Motor neuron (in vitro differentiated cells): ENCODE measurements at places on chromosomes 1 and 21.

DNA sequence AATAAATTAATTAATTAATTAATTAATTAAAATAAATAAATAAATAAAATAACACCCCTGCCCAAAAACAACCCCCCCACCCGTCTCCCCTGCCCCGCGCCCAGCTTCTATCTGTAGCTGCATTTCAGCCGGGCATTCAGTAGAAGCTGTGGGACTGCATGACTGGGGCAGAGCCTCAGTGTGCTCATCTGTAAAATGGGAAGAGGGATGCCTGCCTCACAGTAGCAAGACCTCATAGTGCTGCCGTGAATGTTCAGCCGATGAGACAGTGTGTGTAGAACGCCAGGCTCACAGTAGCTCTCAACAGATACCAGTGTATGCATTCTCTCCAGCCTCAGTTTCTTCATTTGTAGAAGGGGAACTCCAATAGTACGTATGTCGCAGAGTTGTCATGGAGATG is 8.7 kb downstream of the PADI4 start:
- no peak for ATAC-seq

DNA sequence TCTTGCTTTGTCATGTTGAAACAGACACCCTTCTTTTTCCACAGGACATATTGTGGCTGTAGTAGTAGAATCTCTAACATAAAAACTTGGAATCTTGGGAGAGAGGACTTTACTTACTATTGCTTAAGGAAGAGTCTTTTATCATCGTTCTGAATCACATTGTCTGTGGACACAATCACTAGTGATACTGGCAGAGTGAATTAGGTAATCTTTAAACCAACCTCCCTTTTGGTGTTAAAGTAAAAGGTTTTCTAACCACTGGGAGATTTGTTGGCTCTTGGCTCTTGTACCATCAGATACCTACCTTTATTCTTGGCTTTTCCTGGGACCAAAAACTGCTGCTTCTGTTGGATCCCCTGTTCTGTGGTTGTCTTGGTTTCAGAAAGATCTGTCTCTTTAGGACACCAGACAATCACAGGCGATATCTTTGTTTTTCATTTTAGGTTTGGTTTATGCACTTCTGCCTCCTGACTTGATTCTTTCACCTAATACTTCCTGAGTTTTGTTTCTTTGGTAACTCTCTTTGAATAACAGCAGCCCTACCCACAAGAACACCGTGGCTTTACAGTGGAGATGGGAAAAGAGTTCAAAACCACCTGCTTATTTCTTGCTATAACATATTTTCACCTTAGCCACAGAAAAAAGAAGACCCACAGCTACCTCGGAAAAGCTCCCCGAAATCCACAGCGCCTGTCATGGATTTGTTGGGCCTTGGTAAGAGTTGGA is 36.6 kb upstream of the ZFP69B start:
- no peak for ATAC-seq

DNA sequence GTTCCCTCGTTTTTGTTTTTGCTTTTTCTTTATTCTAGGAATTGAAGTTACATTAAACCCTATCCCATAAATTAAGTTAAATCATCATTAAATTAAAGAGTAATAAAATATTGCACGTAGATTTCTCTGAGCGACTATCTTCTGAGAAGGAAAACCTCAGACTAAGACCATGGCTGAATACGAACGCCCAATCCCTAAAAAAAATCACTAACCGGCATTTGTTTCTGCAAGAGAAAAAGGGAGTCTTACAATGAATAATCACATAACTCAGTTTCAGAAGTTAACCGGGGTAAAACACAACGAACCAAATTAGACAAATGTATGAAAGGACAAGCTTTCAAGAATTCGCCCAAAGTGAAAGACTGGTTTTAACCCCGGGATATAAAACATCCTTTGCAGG is 1.3 kb downstream of the PIK3R3 start:
- ATAC-seq = no peak

DNA sequence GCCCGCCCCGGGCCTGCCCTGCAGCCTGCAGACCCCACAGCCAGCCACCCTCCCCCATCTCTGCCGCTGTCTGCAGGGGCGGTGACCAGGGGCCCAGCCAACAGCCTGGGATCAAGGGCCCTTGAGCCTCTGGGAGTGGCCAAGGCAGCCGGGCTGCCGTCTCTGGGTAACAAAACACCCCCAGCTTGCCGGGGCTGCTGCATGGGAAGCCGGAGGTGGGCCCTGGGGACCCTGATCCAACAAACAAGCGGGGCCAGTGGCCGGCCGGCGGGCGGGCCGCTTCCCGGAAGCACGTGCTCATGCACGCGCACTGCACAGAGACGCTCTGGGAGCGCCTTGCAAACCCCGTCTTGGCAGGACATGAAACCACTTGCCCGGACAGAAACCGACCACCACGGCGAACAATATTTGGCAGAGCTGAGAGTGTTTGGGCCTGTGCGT is 13.2 kb downstream of the MEGF6 start:
- peak; percentile 69 for ATAC-seq

- peak; percentile 62 for ATAC-seq
These were observed 392.2 kb downstream of the VAV3 start for GRCh38 chr1:107572674-107573211.

DNA sequence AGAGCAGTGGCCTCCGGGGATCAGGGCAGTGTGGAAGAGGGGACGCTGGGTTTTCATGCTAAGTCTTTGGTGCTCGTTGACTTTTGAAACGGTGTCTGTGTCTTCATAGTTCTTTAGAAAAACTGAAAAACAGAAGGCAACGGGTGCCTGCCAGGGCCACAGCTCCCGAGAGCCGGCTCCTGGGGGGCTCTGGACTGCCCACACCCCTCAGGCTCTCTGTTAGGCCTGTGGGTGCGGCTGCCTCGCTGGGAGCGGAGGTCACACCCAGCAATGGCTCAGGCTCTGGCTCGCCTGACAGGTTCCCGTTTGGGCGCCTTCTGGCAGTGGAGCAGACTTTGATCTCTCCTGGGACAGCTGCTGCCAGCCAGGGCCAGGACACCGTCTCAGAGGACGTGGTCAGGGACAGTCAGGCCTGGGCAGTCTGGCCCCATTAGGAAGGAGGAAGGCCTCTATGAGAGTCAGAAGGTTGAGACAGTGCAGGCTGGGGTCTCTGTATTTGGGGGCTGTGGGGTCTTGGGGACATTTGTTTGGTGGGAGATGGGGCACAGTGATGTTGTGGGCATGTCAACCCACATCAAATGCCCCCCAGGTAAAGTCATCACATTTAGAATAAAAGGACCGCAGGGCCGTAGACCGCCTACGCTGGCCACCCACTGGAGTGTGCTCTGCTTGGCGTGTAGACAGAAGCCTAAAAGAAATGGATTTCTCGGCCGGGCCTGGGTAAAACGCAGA is 5.6 kb downstream of the ARHGEF16 start:
- ATAC-seq = peak; percentile 7

DNA sequence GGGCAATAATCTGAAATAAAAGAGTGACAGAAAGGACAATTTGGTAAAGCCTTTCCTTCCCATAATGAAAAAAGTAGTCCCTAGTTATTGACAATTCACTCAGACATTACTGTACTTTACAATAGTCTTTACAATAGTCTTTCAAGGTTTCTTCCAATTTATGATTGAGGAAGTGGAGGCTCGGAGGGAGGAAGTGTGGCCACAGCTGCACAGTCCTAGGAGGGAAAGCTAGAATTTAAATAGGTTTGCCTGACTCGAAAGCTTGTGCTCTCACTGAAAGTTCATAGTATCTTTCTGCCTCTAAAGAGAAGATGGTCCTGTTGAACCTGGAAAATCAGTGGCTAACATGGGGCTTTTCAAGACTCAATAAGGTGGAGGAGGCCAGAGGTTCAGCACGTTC is 203.2 kb downstream of the SDCCAG8 start:
- ATAC-seq = no peak

GRCh38 chr1:230354005-230354404 is 72.1 kb downstream of the PGBD5 start:
- no peak for ATAC-seq

GRCh38 chr1:60620087-60620486 is 462.3 kb upstream of the NFIA start:
- no peak for ATAC-seq

DNA sequence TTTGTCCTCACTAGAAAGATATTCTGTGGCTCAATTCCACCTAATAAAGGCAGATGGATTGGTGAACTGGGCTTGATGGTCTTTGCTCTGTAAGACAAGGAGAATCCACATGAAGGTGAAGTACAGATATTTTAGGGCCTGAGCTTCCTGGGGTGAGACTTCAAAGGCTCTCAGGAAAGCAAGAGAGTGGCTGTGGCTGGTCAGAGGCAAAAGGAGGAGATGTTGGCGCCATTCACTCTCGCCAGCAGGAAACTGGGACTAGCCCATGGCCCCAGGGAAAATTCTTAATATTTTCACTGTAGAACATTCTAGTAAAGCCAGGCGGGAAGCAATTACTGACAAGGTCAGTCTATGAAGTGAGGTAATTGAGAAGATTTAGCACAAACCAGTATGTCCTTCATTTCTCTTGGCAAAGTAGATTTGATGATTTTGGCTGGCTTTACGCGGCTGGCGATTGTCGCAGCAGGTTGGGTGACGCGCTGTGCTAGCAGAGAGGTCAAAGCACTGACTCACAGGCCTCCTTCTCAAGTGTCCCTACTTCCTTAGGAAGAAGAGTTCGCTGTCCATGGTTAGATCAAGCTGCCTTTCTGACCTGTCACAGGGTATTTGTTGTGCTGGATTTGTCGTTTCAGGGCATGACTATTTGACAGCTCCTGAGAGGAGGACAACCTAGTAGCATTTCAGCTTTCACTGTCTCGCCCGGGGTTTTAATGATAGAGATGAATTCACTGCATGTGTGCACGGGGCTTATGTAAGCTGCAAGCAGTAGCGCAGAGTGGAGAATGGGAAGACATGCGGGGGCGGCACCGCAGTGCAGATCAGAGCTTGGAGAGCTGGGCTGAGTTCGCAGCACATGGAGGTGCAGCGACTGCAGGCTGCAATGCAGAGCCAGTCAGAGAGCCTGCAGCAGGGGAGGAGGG is 32.7 kb downstream of the XCL1 start:
- ATAC-seq = peak; percentile 64

DNA sequence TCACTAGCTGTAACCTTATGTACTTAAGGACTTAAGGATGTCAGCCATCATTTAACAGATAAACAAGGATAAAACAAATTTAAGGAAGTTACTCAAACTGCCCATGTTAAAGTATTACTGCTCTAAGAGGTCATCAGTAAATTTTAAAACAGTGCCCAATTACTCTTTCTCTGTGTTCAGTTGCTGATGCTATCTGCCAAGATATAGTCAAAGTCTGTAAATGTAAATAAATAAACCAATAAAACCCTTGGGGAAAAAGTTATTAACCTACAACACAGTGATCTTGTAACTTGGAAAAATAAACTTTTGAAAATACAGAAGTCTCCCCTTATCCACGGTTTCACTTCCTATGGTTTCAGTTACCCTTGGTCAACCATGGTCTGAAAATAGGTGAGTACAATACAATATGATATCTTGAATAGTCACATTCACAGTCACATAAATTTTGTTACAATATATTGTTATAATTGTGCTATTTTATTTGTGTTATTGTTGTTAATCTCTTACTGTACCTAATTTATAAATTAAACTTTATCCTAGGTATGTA is 501.8 kb downstream of the LMO4 start:
- no peak for ATAC-seq

- peak; percentile 98 for ATAC-seq
These were observed 107.5 kb upstream of the HOOK1 start for GRCh38 chr1:59707178-59707791.

DNA sequence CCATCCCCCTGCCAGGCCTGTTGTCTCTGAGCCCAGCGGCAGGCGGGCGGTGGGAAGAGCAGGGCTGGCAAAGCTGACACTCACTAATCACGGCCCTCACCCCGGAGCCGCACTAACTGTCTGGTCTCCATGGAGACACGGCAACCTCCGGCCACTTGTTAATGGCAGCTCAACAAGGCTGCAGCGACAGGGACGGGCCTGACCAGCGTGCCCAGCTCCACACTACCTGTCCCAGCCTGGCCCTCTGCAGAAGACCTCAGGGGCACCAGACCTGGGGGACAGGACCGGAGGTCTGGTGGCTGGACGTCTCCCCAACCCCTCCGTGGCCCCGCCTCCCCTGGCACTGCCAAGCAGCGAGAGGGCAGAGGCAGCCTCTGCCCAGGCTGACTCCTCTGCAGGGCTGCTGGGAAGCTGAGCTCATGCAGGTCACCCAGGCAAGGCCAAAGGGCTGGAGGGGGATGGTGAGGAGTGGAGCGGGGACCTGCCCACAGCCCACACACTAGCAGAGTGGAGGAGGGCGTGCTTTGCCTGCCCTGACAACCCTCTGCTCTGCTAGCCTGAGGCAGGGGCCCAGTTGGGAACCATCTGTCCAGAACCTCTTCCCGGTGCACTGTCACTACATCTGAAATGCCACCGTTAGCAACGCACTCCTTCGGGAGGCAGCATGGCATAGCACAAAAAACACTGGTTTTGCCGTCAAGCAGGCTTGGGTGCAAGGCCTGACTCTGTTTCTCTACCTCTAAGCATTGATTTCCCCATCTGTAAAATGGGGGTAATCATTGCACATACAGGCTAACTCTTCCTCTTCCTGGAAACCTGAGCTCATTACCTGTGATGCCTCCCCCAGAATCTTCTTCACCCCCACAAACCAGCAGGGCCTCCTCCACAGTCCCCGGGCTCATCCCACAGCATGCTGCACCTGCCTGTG is 29.6 kb upstream of the WASF2 start:
- peak; percentile 81 for ATAC-seq

- ATAC-seq = no peak
These were observed 69.5 kb upstream of the DESI2 start for GRCh38 chr1:244583358-244583982.

- no peak for ATAC-seq
These were observed 49.2 kb upstream of the ADORA3 start for GRCh38 chr1:111552587-111552986.

- peak; percentile 51 for ATAC-seq
These were observed 3.0 kb downstream of the RUSC1 start for GRCh38 chr1:155323729-155324036.

DNA sequence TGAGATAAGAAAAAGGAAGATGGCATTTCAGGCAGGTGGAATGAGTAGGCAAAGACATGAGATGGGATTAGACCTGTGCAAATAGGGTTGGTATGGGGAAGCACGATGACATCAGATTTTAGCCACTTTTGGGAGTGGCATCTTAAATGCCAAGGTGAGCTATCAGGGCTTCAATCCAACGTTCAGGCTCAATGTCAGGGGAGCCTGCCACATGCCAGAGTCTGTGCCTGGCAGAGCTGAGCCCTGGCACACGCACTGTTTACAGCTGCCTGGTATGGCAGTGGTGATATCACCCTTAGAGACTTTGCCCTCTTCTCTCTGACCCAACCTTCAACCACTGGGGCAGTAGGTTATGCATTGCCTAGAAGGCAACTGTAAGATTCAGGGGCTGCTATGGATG is 1.1 kb upstream of the GUCA2B start:
- no peak for ATAC-seq

- no peak for ATAC-seq
These were observed 21.3 kb upstream of the CYP4X1 start for GRCh38 chr1:47002211-47002610.

- ATAC-seq = no peak
These were observed 2.8 kb downstream of the ALDH4A1 start for GRCh38 chr1:18899363-18900049.

- peak; percentile 61 for ATAC-seq
These were observed 147.1 kb upstream of the GRIK3 start for GRCh38 chr1:37181425-37181824.

- no peak for ATAC-seq
These were observed 166.5 kb downstream of the SDCCAG8 start for GRCh38 chr1:243422362-243422761.

- ATAC-seq = peak; percentile 61
These were observed 32.9 kb upstream of the RASAL2 start for GRCh38 chr1:178060789-178061556.
